ENCODE measurements at places on chromosomes 13 and 19. TPM values are rescaled to one million over a fixed set of nuclear protein-coding genes. Genes with fewer than 3 reads are reported as not detected.

The HSH2D gene
- 14.5 TPM for total RNA-seq

DNA sequence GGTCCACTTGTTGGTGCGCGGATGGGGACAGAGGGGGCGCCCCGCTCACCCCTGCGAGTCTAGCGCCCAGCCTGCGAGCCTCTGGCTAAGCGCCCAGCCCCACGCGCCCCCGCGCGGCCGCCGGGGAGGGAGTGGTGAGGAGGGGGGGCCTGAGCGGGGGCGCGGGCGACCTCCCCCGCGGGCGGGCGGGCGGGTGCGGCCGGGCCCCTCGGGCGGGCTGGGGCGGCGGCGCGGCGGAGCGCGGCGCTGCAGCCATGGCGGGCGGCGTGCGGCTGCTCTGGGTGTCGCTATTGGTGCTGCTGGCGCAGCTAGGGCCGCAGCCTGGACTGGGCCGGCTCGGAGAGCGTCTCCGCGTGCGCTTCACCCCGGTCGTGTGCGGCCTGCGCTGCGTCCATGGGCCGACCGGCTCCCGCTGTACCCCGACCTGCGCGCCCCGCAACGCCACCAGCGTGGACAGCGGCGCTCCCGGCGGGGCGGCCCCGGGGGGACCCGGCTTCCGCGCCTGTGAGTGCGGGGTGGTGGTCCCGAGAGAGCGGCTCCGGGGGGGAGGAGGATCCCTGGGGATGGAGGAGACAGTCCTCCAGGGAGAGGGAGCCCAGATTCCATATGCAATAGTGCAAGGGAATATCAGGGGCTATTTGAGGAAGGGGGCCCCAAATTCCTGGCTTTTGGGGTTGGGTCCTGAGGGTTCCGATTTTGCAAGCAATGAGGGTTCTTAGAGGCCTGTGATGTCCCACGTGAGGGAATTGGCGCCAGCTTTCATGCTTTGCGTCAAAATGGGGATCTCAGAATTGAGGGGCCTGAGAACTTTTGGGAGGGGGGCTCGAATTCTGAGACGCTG, at the start of gene LTBP4:
Gene LTBP4, plus strand, starts transcription at position 236 of the 841 bp plus-strand sequence. Its CDS starts 19 bp downstream, at position 255.
- DNase-seq = no peak

The IFNL2 gene
- not detected for total RNA-seq

The MAP4K1 gene
- 2.3 TPM for total RNA-seq

Data from PC-3 (cell line).